ENCODE measurements at places on chromosomes 12 and 14.

- DNase-seq, result no peak
These were observed 43.0 kb downstream of the PPM1H start for GRCh38 chr12:62891805-62892549.

- no peak for DNase-seq
These were observed 13.9 kb upstream of the ATP2A2 start for GRCh38 chr12:110266980-110267620.

DNA sequence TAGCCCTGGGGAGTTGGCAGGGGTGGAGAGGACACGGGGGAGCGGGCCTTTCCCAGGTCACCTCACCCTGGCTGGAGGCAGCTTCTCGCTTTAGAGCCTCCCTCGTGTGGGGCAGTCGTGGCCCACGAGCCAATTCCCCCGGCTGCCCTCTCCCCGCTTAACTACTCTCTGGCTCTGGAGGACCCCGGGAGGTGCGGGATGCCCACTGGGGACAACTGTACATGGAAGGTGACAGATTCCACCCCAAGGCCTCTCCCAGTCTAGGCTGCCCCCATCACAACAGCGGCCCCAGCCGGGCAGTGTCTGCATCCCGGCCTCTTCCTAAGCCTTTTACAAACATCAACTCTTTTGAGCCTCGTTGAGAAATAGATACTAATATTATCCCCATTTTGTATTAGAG is 78.1 kb downstream of the KIF26A start:
- DNase-seq, result no peak

DNA sequence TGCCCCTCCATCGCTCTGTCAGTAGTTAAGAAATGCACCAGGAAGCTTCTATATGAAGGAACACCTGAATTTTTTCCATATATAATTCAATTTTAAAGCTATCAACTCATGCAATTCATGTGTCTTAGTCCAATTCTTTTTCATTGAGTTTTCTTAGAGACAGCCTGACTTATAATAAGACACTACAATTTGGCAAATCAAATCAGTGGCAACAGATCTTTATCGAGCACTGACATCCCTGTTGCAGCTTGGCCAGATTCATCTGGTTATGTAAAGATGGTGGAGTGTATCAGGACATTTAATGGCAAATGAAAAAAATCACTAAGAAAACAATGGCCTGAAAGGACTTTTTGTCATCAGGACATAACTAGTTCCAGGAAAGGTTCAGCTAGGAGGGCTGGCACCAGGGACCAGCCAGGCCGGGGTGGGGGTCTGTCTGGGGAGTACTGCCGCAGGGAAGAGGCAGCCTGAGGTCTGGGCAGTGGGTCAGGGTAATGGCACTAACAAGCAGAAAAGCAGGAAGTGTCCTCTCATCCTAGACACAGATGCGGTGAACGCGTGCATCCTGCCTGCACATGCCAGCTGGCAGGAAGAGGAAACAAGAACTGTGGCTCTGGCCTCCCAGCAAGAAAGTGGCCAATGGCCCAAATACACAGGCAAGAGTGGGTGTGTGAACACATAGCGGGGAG is 100.5 kb upstream of the LMNTD1 start:
- DNase-seq, result no peak

- no peak for DNase-seq
These were observed 22.9 kb upstream of the CACNA1C start for GRCh38 chr12:2029851-2030250.

DNA sequence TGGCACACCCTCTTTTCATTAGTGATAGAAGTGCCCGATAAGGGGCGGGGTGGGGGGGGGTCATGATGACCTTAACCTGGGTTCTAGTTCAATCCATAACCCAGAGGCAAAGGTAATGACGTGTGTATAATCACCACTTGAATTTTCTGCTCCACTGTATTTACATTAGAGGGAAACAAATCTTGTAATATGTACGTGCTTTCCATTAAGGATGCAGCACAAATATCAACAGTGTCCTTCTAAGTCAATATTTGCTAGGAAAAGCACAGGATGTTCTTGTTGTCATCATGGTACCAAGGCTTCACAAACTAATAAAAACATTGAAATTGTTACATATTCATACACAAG is 121.2 kb upstream of the SLC38A2 start:
- DNase-seq, result no peak

DNA sequence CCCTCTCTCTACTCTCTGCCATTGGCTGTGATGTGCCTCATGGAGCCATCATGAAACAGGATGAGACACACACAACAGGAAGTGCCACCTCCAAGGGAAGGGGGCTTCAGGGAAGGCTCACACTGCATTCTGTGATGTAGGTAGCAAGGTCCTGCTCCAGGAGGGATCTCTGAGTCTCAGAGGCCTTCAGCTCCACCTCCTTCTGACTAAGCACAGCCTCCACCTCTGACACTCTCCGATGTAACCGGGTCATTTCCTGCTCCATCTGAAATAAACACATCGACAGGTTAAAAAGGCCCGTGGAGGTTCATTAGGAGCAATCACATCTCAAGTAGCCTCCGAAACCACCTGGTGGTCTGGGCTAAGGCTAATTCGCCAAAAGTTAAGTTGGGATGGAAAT is 93.3 kb downstream of the CIT start:
- DNase-seq, result no peak

DNA sequence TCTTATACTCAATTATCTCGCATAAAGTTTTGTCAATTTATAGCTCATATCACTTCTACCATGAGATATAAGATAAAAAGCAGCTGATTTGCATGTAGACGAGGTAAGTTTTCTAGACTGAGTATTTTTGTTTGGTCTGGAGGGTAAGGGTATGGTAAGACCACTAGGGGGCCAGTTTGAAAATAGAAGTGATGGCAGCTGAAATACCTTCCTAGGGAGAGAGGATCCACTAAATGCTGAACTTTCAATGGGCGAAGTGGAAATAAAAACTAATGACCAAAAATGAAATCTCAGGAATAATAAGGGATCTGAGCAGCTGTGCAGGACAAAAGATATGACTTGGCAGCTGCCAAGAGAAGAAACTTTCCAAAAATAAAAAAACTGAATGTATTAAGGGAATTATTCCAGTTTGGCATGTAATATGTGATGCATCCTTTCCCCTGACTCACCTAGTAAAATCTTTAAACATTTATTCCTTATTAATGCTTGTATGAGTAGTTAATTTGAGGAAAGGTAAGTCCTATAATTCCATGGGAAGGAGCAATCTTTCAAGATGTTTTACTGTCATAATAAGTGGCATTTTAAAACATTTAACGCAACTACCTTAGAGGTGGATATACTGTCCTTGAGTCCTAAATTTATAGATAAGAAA is 754.5 kb downstream of the C12orf50 start:
- DNase-seq, result peak; percentile 19

DNA sequence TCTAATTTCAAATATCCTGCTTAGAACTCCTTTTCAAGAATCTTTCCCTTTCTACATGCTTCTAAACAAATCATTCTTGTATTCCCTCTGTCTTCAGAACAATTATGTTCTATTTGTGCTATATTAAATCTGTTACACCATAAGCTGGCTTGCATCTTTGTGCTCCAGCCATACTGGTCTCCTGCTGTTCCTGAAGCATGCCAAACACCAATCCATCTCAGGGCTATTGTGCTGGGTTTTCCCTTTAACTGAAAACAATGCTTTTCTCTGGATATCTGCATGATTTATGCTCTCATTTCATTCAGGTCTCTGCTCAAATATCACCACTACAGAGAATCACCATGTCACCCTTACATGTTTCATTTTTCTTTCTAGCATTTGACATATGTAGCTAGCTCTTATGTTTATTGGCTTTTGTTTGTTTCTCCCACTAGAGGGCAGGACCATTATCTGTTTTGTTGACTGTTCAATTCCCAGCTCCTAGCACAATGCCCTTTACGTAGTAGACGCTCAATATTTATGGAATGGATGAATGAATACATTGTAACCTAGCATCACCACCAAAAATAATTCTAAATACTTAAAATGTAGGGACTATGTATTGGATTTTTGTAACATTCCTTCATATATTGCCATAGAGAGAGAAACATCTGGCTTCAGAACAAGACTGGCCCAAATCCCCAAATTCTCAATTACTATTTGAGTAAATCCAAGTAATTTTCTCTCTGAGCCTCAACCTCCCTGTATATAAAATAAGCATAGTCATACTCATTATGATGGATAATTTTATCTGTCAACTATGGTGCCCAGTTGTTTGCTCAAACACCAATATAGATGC is 302.0 kb upstream of the SYT1 start:
- DNase-seq, result no peak

DNA sequence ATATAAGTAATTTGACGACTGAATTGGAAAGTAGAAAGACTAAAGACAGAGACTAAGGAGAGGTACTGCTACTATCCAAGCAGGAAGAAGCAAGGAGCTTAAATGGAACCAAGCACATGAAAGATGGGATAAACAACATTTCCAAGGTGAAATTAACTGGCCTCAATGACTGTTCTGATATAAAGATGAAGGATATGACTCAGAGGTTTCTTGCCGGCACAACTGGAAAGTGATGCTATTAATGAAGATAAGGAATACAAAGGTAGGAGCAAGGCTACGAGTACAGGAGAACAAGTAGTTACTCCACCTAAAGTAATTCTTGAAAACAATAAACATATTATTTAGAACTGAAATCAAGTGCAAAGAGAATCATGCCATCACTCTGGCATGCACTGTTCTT is 6.4 kb downstream of the SNX6 start:
- DNase-seq, result peak; percentile 27

DNA sequence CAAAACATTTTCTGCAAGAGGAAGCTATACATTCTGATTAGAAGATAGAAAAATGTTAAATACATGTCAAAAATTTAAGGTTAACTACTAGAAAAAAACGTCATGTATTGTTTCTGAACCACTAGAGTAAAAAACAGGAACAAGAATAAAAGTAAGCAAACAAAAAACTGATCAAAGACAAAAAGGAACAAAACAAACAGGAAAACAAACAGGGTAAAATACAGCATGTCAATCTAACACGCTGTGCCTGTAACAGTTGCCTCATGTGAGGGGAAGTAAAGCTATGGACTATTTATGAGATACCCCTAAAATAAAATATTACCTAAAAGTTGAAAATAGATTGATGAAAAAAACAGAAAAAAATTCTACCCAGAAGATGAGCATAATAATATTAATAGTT is 43.9 kb downstream of the EGLN3 start:
- no peak for DNase-seq

DNA sequence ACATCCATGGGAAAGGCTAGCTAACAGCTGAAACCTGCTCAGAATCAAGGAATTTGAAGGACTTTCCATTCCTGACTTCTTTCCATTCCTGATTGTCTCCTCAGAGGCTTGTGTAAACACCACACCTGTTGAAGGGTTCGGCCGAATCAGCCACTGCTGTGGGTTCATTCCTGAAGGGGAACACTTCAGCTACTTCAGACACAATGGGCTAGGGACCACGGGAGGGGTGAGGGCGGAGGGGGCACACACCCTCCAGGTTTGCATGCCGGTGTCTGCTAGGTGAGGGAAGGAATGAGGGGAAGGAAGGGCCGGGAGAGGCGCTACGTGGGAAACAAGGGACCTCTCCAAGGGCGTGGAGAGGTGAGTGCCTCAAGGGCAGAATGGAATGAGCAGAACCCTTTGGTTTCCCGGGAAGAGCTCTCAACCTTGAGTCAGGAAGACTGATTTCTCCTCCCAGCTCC is 1.3 kb downstream of the GPRC5A start:
- no peak for DNase-seq

- no peak for DNase-seq
These were observed 39.2 kb upstream of the BMAL2 start for GRCh38 chr12:27293463-27293862.

DNA sequence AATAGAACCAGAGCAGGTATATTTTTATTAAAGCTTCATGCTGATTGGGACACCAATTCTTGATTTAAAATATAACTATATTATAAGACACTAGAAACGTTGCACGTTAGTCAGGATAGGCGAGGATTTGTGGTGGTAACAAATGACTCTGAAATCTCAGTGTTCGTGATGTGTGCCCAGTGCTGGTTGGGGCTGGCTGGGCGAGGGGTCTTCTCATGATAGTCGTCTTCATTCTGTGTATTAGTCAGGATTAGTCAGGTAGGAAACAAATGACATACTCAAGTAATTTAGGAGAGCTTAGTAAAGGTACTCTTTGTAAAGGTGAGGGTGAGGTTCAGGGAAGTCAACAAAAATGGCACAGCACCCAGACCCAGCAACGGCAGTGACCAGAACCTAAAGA is 73.9 kb upstream of the HIF1A start:
- DNase-seq, result no peak

- no peak for DNase-seq
These were observed 287.3 kb downstream of the BCL11B start for GRCh38 chr14:98984719-98985041.

DNA sequence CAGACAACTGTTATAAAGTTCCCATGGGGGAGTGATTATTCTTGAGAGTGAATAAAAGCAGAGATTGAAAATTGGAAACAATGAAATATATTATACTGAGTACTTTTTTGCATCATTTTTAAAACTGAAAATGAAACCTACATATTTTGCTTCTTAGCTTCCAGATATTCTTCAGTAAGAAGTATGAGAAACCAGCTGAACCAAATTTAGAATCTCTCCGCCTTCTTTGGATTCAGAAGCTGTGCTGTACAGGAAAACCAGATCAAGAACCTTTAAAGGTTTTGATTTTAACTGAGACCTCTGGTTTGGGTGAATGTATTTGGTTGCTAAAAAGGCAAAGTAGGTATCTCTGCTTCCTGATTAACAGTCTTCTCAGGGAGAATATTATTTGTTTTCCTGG is 109.4 kb downstream of the AKAP6 start:
- no peak for DNase-seq

- no peak for DNase-seq
These were observed 1.9 kb downstream of the GNG2 start for GRCh38 chr14:51862176-51862796.

GRCh38 chr12:95185854-95186253 is 31.4 kb downstream of the FGD6 start:
- no peak for DNase-seq

GRCh38 chr14:59768855-59769375 is 101.7 kb downstream of the RTN1 start:
- peak; percentile 61 for DNase-seq

DNA sequence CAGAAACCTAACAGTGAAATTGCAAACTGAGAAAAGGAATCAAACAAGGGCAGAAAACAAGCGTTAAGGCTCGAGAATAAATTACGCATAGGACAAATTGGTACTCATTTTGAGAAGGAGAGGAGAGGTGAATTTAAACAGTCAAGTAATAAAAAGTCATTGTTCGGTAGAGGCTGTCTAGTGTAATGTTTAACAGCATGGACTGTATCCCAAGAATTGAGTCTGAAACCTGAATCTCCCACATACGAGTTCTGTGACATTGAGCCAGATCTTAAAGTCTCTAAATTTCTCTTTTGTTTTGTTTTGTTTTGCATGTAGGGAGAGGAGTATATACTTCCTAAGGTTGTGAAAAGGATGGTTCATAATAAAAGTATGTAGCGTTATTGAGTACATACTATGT is 216.5 kb upstream of the BTG1 start:
- no peak for DNase-seq

Measured in NCI-H226 (cell line).